ENCODE measurements at places on chromosomes 16 and 17.

- DNase-seq: peak; percentile 15
Observed at GRCh38 chr17:70420861-70421445, 251.6 kb downstream of the KCNJ2 start.

- DNase-seq: peak; percentile 8
Observed at GRCh38 chr17:77640252-77640651, 318.3 kb upstream of the TNRC6C start.

DNA sequence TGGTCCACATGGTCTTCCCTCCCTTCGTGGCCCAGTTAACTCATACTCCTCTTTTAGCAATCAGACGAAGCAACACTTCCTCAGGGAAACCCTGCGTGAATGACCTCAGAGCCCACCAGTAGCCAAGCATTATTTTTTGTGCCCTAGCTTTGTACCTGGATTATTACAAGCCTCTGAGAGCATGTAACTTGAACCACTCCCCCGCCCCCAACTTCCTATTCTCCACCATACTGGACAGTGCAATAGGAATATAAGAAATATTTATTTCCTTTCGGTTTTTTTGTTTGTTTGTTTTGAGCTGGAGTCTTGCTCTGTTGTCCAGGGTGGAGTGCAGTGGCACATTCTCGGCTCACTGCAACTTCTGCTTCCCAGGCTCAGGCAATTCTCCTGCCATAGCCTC is 2.9 kb downstream of the CPPED1 start:
- peak; percentile 33 for DNase-seq

DNA sequence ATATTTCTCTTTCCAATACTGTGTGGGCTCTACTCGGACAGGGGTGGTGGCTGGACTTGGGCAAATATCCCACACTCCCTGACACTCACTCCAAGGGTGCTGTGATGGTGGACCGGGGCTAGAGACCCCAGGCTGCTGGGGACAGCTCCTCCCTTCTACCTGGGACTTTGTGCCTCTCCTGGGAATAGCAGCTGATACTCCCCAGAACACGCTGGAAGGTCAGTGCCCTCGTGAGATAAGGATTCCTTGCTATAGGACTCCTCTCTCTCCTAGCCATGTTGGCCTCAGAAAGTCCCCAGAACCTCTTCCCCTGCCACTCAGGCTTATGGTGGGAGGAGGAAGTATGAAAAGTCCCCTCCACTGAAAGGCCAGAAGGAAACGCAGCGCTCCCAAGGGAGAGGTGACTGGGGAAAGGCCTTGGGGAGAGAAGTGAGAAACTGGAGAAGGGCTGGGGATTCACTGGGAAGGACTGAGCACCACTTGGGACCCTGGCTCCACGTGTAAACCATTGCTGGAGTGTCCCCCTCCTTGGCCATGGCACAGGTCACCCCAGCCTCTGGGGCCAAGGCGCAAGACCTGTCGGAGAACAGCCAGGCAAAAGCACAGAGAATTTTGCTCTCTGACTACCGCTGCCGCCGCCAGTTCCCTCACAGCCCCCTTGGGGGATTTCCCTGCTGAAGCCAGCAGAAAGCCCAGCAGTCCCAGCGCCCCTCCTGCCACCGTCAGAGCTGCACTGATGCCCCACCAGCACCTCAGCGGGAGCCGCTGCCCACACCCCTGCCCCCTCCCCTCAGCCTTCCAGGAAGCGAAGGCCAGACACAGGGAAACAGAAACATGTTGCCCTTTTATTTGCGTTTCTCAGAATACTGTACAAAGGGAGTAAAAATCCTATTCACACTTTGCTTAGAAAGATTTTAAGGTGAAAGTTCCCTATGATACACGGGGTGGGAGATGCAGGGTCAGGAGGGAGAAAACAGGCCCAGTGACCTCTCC is 2.1 kb upstream of the GSDMB start:
- DNase-seq: no peak

DNA sequence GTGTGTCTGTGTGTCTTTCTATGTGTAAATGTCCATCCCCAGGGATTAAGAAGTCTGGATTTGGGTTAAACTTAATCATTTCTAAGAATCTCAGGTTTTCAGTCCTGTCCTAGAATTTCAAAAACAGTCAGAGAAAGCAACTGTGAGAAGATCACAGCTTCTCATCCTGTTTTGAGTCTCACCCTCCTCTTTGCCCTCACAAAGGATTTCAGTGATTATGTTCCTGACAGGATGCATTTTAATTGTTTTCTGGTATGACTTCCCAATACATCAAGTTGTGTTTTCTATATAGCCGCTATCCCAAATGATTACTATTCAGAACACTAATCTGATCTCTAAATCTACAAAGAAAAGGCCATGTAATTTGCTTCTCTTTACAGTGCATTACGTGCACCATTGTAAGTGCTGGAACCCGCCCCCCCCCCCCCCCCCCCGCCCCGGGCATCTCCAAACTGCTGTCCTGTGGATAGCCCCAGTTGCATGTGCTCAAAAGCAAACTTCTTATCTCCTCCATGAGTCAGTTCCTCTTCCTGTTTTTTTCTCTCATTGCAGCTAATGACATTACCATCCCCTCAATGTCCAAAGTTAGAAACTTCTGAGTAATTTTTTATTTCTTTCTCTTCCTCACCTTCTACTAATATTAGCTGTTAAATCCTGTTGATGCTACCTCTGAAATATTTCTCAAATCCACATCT is 73.9 kb downstream of the CDH13 start:
- DNase-seq: peak; percentile 83
